T47D (cell line): ENCODE measurements at places on chromosomes 13 and 19.

- peak; percentile 100 for DNase-seq
These were observed at the start of gene KMT5C for GRCh38 chr19:55339105-55339888. Gene KMT5C (plus strand): TSS chr19:55339876. CDS start chr19:55341937, 2,061 bp downstream.

- peak; percentile 72 for DNase-seq
These were observed 2.2 kb downstream of the SBNO2 start for GRCh38 chr19:1171755-1172352.

GRCh38 chr19:19062454-19063182, 1.2 kb upstream of the SLC25A42 start:
- no peak for DNase-seq

DNA sequence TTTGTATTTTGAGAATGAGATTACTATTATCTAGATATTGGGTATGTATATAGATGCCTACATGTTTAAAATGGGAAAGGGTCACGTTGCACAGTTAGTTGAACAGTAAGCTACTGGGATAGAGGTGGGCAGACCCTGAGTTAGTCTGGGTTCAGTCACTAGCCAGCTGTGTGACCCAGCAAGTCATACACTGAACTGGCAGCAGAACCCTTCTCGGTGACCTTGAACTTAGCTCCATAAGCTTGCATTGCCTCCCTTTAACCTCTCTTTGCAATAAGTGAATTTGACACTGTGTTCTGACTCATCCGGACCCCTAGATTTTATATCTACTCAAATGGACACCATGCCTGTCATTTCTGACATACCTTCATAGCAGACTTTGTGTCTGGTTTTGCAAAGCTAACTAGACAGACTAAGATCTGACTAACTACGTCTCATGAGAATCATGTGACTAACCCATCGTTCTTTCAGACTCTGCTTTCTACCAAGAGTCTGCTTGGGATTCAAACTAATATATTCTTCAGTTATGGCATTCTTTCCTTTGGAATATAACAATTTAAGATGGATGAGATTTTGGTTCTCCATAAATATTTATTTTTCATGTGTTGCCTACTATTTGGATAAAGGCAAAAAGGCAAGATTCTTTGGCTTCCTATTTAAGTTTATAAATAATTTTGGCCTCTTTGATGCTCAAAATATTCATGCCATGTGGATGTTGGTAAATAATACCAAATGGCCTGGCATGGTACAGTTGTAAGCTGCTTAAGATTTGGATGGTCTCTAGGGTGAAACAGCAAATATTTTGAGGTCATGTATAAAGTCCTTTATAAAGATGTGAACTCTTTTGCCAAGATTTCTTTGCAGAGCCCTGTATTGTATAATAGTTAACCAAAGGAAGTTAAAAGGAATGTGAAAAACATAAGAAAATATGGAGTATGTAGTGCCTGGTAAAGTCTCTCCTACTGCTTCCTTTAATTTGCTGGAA, 159.3 kb downstream of the ITGBL1 start:
- DNase-seq, result no peak

DNA sequence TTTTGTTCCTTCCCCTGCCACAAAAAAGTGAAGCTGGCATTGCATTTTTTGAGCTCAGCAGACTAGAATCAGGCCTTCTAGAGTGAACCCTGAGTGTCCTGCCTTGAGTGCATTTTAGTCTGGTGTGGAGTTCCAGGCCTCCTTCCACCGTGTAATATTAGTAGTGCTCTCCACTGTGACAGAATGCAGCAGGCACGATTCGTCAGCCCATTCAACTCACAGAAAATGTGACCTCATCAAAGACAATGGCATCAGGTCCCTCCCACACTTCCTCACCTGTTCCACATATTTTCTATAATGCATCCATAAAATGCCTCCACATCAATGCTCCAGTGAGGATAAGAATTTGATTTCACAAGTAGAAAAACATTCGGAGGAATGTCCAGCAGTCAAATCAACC, 227.6 kb downstream of the FGF9 start:
- DNase-seq, result no peak

DNA sequence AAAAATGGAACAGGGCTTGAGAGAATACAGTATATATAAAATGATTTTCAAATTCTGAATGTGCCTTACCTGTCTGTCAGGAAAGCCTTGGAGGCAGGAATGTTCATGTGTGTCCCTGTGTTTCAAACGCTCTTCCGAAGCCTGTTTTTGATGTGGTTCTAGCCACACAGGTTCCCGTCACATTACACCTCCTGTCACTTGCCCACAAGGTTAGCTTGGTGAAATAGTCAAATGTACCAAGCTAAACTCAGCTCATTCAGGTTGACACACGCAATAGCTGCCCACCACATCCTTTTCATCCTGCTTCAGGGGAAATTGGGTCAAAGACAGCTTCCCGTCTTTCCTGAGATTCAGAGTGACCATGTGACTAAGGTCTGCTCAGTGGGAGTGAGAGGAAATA, 574.0 kb downstream of the EFNB2 start:
- DNase-seq, result no peak

GRCh38 chr19:2573916-2574315, 98.0 kb downstream of the GADD45B start:
- no peak for DNase-seq

DNA sequence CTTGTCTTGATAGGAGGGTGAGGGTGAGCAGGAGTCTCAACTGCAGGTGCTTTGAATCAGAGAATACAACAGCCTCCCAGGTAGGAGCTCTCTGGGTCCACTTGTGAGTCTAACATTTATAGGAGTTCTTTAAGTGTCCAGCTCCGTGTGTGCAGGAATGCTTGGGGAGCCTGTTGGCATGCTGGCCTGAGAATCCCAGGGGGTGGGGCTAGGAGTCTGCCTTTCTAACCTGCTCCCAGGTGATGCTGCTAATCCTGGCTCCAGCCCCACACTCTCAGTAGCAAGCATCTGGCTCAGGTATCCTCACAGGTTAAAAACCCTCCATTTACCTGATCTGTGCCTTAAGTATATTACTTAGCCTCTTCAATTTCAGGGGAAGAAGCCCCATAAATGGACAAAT, 368.9 kb downstream of the RBM26 start:
- DNase-seq, result no peak

GRCh38 chr19:18290302-18291018, 9.0 kb upstream of the JUND start:
- no peak for DNase-seq

GRCh38 chr13:78033509-78033908, 114.9 kb upstream of the EDNRB start:
- DNase-seq, result no peak

DNA sequence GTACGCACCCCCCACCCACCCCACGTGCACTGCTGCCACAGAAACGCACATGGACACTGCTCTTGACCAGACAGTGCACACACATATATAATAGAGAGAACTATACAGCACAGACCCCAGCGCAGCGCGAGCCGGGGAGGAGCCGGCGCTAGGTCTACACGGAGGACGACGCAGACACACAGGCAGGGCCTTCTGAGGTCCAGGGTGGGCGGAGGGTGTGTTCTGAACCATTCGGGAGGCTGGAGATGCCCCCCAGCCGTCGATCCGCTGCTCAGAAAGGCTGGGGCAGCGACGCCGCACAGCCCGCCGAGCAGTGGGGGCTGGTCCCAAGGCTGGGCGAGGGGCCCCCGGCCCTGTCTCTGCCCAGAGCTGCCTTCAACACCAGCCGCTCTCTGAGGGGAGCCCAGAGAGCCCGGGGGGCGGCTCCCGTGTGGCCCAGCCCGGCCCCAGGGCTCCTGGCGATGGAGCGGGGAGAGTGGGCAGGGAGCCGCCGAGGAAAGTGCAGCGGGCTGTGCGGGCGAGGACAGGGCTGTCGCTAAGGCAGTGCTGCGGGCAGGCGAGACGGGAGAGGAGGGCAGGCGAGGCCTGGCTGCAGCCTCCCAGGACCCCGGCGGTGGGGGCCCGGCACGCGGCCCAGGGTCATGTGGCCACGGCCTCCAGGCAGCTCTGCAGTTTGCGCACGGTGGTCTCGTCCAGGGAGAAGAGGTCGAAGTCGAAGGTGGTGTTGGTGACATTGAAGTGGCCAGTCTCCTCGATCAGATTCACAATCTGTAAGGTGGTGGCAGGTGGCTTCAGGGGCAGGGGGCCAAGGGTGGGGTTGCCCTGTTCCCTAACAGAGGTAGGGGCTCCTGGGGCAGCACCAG, 67.1 kb downstream of the MLLT1 start:
- DNase-seq, result no peak

DNA sequence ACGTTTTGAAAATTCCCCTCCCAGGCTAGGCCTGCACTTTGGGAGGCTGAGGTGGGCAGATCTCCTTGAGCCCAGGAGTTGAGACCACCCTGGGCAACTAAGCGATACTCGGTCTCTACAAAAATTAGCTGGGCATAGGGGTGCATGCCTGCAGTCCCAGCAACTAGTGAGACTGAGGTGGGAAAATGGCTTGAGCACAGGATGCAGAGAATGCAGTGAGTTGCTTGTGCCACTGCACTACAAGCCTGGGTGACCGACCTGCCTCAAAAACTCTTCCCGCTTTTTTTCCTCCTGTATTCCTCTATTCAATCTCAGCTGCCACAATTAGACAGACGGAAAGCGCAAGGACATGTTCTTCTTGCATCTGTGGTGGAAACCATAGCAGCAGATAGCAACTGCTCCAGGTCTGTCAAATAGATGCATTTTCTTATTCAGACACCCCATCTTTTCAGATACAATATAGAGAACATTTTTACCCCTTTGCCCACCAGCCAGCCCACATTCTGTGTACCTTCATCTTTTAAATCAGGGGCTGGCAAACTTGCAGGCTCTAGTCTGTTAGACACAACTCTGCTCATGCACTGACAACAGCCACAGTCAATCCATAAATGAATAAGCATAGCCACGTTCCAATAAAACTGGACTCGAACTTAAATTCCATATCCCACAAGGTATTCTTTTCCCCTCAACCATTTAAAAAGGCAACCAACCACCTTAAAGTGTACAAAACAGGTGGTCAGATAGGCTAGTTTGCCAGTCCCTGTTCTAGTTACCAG, 4.8 kb downstream of the TPT1 start:
- no peak for DNase-seq

DNA sequence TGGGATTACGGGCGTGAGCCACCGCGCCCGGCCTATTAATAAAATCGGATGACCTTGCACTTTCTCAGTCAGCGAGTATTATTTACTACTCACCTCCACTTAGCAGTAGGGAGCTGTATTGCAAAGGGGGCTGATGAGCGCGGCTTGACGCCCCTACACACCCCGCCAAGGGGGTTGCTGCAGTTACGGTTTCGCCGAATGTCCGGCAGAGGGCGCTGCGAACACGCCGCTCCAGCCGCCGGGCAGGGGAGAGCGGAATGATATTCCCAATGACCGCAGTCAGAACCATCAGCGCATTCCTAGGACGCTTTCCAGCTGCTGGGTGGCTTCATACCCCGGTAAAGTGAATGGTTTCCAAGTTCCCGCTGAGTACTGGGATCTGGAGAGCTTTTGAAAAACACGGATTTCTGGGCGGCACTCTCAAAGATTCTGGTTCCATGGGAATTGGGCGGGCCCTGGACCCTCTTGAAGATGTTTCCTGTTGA, 30.0 kb upstream of the TPT1 start:
- peak; percentile 61 for DNase-seq

- DNase-seq, result no peak
These were observed 38.4 kb upstream of the PDCD5 start for GRCh38 chr19:32542477-32543108.

- peak; percentile 95 for DNase-seq
These were observed 31.9 kb downstream of the PTPRS start for GRCh38 chr19:5308451-5309437.

DNA sequence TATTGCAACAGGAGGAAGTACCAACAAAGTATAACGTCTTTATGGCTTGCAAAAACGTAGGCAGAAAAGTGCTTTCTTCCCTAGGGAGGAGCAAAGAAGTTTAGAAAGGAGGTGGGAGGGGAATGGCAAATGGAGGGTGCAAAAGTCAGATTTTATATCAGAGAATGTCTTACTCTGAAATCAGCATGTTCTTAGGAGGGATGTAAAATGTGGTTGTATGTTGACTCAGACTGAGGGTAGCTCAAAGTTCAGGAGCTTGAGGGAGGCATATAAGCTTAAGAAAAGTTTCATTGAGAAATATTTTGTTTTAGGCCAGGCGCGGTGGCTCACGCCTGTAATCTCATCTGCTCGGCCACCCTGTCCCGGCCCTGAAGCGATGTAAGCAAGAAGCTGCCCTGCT, 1.7 kb downstream of the ZNF90 start:
- DNase-seq, result no peak

DNA sequence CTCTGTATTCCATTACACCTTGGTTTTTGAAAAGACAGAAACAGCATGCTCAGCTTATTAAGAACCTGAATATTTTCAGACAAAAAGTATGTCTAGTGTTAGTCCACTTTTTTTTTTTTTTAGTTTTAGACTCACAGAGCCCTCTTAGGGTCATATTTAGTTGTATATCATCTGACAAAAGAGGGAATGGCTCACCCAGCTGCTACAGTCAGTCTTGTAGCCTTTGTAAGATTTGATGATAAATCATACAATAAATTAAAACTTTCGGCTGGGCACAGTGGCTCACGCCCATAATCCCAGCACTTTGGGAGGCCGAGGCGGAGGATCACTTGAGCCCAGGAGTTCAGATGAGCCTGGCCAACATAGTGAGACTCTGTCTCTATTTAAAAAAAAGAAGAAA, 43.7 kb upstream of the LDLR start:
- DNase-seq, result no peak

GRCh38 chr13:108214441-108215271, 680 bp downstream of the LIG4 start:
- DNase-seq, result no peak

DNA sequence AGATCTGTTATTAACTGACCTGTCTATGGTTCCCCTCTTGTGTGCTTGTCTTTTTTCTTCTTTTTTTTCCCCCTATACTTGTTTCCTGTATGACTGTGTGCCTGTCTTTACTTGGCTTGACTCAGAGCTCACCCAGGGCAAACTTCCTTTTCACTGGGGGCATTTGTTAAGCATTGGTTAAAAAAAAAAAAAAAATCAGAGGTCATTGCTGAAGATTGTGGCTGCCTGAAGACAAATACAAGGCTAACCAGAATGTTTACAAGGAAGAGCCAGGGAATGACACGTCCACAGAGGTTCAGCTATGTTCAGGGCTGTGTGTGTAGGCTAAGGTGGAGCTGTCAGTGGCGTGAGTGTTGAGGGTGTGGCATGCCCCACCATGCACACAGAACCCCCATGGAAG, 47.1 kb downstream of the LNX2 start:
- DNase-seq, result no peak

GRCh38 chr13:113552786-113553434, 31.6 kb upstream of the TFDP1 start:
- no peak for DNase-seq

GRCh38 chr19:44002212-44002565, 568 bp upstream of the ZNF230 start:
- no peak for DNase-seq

- DNase-seq, result no peak
These were observed 30.3 kb downstream of the TDRD3 start for GRCh38 chr13:60427285-60427684.

DNA sequence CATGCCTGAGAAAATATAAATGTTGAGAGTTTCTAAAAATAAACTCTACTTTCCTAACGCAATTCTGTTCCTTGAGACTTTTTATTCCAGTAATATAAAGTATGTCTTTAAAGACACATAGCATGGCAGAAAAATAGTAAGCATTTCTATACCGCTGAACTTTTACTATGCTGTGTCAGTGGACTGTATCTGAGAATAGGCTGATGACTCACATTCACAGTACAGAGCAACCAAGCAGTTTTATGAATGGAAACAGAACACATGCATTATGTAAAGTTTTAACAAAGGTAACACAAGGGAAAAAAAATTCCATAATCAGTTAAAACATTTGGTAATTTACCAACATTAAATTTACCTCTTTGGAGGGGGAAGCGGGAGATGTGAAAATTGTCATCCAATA, 38.4 kb downstream of the ZDHHC20 start:
- DNase-seq, result no peak
